ENCODE measurements at places on chromosomes 2 and 18.

- DNase-seq, result no peak
These were observed 295.5 kb downstream of the ZNF521 start for GRCh38 chr18:25056429-25056828.

GRCh38 chr2:81870119-81870518 lies 1565.6 kb upstream of the LRRTM1 start:
- DNase-seq, result no peak

DNA sequence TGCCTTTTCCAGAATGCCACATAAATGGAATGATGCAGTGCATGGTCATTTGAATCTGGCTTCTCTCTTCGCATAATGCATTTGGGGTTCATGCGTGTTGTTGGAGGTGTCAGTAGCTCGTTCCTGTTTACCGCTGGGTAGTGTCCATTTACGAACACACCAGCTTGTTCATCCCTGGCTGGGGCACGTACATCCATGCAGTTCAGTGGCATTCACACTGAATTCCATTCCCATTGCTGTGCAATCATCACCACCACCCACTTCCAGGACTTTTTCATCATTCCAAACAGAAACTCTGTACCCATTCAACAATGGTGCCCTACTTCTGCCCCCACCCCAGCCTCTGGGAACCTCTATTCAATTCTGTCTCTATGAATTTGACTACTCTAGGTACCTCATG lies 14.7 kb upstream of the CIDEA start:
- no peak for DNase-seq

DNA sequence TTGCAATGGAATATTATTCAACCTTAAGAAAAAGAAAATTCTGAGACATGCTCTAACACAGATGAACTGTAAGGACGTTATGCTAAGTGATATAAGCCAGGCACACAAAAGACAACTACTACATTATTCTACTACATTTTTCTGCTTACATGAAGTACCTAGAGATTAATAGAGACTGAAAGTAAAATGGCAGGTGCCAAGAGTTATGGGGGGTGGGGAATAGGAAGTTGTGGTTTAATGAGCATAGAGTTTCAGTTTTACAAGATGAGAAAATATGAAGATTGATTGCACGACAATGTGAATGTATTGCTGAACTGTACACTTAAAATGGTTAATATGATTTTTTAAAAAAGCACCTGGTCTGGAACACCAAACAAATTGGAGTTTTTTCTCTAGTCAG lies 1231.6 kb upstream of the DDX18 start:
- DNase-seq, result no peak

DNA sequence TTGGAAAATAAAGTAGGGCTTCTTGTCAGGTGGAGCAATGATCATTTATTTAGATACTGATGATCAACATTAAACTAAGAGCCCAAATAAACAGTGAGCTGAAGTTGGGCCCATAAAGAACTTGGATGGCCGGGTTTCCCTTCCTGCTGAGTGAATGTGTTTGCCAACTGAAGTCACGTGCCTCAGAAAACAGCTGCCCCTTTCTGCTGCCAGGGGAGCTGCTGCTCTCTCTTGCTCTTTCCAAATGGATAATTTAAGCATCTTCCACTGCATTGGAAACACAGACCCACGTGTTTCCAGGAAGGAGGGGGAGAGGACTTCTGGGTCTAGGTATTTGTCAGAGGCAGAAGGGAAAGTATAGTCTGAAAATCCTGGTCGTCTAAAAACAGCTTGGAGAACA lies 22.9 kb upstream of the NCKAP5 start:
- DNase-seq, result no peak

DNA sequence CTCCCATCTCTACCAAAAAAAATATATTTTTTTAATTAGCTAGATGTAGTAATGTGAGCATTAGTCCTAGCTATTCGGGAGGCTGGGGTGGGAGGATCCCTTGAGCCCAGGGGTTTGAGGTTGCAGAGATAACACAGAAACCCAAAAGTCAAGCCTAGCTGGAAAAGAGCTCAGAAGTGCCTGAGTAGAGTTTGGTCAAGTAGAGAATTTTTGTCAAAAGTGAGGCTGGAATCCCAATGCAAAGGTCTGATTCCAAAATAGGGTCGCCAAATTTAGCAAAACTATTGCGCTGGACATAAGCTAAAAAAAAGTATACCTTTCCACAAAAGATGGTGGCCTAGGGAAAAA lies 15.5 kb upstream of the MSH6 start:
- DNase-seq, result no peak

DNA sequence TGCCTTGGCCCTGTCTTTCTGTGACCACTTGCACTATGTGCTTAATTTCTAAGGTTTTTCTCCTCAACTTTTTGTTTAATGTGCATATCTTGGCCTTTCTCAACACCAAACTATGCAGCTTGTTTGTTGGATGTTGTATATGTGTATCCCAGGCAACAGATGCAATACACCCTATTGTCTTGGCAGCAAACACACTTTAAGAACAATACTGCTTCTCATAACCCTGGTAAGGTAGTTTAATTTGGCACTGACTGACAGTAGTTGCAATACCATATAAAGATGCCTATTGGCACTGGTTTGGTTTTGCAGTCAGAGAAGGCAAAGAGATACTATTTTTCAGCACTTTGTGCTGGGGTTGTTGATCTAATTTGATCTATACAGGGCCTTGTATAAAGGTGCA lies 360.7 kb upstream of the CWC22 start:
- DNase-seq, result no peak

GRCh38 chr18:48790869-48791635 lies 159.7 kb downstream of the SMAD7 start:
- no peak for DNase-seq

DNA sequence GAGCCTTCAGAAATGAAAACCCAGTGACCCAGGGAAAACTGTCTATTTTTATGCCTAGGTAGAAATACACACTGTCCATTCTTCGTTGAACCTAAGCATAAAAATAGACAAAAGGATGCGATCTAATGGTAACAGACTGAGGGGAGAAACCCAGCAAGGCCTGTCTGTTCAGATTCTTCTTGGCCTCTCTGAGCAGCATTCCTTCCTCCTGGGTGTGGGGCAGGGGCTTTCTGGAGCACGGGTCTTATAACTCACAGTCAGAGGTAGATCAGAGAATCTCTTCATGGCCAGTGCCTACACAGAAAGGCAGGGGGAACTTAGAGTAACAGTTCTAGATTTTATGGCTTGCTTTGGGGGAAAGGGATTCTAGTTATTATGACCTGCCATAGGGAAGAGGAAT lies 56.0 kb downstream of the PKDCC start:
- DNase-seq, result no peak

GRCh38 chr2:233973786-233974185 lies 56.6 kb downstream of the TRPM8 start:
- no peak for DNase-seq

DNA sequence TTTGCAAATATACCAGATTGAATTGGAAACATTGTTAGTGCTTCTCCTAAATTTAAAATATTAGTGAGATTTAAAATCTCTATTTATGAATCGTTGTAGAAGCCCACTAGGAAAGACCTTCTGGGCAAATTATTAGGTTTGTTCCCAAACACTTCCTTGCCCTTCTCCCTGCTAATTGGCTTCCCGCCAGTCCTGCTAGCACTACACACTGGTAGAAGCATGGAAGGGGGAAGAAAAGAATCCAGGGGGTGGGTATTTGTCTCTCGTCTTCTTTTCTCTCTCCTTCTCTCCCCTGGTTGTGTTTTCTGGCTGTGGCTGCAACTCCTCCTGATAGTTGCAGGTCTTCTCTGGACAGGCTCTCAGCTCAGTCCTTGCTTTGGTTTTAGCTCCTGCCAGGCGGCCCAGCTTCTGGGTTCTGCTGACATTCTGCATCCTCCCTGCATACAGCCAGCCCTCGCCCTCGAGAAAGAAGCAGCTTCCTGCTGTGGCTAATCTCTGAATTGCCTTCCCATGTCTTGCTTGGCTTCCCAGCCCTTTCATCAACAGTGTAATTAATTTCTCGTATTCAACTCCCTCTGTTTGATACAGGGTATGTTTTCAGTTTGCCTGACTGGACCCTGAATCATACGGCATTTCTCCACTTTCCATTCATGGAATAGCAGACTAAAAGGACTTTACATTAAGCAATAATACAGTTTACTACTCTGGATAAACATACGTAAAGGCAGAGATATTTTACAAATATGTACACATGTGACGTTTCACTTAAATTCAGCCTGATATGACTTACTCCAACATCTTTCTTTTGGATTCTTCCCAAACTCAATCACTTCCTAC lies 6.9 kb upstream of the PARD3B start:
- no peak for DNase-seq

GRCh38 chr2:215684448-215685237 lies 248.8 kb upstream of the FN1 start:
- DNase-seq, result no peak

DNA sequence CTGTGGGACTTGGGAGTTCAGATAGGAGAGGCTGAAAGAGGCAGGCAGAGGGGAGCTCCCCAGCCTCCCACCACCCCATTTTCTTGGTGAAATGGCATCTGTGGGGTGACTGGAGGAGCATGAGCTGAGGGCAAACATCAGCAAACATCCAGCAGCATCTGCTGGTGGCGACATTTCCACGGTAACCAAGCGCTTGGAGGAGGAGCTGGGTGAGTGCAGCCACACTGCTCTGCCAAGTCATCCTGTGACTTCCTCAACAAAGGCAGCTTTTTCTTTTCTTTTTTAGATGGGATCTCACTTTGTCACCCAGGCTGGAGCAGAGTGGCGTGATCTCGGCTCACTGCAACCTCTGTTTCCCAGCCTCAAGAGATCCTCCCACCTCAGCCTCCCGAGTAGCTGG lies 5.6 kb downstream of the TXNL4A start:
- no peak for DNase-seq

DNA sequence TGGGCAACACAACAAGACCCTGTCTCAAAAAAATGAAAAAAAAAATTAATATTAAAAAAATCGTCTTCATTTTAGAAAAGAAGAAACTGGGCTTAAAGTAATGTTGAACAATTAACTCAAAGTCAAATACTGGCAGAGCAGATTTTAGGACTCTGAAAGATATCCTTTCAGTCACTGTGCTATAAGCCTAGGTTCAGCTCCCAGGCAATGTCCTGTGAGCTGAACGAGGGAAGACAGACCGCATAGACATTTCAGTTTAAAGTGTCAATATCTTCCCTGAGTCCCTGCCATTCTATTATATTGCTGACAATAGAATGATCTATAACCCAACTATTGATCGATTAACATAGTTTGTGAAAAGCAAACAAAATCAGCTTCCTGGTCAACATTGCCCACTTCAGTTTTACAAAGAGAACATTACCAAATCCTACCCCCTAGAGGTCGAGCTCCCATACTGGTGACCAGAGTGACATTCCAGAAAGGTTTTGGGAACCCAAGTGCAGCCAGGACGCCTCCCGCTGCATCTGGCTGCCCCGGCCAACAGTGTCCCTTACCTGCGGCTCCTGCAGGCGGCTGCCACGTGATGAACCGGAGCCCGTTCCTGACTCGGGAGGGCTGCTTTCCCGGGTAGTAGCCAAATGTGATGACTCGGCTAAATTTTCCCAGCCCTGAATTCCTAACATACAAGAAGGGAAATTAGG lies 639 bp downstream of the MRO start:
- DNase-seq, result no peak

DNA sequence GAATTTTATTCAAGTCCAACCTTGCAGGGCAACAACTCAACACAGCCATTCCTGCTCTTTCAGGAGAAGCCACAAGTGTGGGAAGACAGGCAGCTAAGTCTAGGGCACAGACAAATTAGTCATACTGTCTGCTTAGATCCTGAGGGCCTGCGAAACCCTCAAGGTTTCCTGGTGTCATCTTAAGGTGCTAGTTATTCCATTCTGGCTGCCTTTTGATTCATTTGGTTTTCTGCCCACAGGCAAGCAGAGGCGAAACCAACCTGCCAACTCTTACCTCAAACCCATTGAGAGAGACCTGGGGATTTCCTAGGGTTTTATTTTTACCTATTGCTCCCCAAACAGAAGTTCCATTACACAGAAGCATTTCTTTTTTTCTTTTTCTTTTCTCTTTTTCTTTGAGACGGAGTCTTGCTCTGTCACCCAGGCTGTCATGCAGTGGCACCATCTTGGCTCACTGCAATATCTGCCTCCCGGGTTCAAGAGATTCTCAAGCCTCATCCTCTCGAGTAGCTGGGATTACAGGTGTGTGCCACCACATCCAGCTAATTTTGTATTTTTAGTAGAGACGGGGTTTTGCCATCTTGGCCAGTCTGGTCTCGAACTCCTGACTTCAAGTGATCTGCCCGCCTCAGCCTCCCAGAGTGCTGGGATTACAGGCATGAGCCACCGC lies 23.7 kb upstream of the SCYGR1 start:
- peak; percentile 26 for DNase-seq

GRCh38 chr18:6659963-6660725 lies 69.4 kb upstream of the ARHGAP28 start:
- DNase-seq, result no peak

DNA sequence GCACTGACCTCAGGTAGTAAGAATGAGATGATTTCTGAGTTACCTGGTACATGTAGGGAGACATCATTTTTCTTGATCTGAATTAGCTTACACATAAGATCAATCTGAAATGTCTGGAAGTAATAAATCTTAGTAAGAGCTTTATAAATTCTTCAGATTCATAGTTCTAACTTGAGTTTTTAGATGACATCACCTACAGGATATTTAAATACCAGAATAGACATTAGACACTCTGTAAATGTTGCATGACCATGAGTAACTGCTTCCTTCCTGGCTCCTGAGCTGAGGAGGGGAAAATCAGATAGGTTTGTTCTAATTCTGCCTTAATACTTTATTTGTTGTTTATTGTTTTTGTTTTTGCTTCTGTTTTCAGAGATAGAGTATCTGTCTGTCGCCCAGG lies 181.8 kb downstream of the PHLPP1 start:
- no peak for DNase-seq

GRCh38 chr2:21930226-21930625 lies 806.5 kb downstream of the TDRD15 start:
- DNase-seq, result no peak

DNA sequence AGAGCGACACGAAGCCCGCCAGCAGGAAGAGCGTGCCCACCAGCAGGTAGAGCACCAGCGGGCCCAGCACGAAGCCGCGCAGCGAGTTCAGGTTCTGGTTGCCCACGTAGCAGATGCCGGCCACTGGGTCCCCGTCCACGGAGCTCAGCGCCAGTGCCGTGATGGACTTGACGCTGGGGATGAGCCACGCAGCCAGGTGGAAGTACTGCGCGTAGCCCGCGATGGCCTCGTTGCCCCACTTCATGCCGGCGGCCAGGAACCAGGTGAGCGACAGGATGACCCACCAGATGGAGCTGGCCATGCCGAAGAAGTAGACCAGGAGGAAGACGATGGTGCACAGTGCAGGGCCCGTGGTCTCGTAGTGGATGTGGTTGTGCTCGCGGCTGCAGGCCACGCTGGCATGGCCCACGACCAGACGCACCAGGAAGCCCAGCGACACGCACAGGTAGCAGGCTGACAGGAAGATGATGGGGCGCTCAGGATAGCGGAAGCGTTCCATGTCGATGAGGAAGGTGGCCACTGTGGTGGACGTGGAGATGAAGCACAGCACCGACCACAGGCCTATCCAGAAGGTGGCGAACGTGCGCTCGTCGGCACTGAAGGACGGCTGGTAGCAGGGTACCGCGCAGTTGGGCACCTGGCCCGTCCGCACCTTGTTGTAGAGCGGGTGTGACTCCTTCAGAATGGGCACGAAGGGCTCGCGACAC lies 2.1 kb downstream of the FZD5 start:
- no peak for DNase-seq
